Activated T-helper 1 cell treated with anti-CD3 and anti-CD28 coated beads, Interleukin-12 subunit alpha, Interleukin-12 subunit beta, Interleukin-2, Interleukin-4 antibody, amounts not matched to agents 30 ng/mL and 10 ng/mL and 1 ng/mL, durations not matched to agents 14 hours and 24 hours and 36 hours (primary cell): ENCODE measurements at places on chromosomes 1 and 21. TPM values are rescaled to one million over a fixed set of nuclear protein-coding genes. Genes with fewer than 3 reads are reported as not detected.

DNAH14 gene
- 0.02 and 0.18 TPM in 2 replicates for total RNA-seq

B3GALT5 gene
- not detected in 2 replicates for total RNA-seq

OR2W3 gene
- 0.22 TPM in 1 of 2 replicates, not detected in the other for total RNA-seq

RXRG gene
- total RNA-seq = not detected in 2 replicates

RNU1-1 gene
- total RNA-seq = 2,178 and 3,041 TPM in 2 replicates

MIXL1 gene
- not detected in 2 replicates for total RNA-seq

DNA sequence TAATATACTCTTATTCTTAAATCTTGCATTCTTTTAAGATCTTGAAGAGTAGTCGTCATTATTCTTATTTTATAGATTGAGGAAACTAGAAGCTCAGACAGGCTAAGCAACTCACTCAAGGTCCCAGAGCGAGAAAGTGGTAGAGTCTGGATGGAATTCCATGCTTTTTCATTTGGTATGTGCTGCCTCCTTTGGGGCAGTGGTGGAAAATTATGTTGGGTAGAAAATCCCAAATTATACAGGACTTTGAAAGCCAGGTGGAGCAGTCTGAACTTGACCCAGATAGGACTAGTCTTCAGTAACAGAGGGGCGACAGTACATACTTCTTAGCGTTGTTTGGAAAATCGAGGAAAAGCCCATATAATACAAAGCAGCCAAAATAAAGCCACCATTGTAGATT, 205.6 kb downstream of the ATG4C start:
- DNase-seq = no peak

DNA sequence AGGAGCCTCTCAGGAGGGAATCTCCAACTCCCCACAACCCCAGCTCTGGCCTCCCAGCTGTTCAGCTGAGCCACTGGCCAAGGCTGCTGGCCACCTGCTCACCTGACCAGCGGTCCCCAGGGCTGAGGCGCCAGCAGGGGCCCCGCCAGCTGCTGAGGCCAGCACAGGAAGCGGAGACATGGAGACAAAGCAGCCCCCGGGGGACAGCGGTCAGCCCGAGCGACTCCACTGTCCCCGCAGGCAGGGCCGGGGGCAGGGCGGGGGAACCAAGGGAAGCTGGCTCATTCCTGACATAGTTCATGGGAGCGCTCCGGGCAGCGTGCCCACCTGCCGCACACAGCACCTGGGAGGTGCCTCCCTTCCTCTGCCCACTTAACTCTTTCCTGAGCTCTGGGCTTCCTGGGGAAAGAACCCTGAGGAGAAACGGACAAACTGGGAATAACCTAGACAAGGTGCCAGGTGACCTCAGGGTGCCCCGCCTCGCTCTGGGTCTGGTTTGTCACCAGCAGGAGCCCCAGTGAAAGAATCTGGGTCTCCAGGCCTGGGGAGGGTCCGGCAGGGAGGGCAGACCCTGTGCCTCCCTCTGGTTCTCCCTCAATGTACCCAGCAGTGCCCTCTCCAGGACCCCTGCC, 10.7 kb downstream of the EPHA2 start:
- DNase-seq = no peak

GRCh38 chr21:41425954-41426675, at the start of gene MX1:
TSS of gene MX1 (plus strand) at chr21:41426239. CDS start at chr21:41432071, 5,832 bp downstream.
- peak; percentile 89 for DNase-seq

DNA sequence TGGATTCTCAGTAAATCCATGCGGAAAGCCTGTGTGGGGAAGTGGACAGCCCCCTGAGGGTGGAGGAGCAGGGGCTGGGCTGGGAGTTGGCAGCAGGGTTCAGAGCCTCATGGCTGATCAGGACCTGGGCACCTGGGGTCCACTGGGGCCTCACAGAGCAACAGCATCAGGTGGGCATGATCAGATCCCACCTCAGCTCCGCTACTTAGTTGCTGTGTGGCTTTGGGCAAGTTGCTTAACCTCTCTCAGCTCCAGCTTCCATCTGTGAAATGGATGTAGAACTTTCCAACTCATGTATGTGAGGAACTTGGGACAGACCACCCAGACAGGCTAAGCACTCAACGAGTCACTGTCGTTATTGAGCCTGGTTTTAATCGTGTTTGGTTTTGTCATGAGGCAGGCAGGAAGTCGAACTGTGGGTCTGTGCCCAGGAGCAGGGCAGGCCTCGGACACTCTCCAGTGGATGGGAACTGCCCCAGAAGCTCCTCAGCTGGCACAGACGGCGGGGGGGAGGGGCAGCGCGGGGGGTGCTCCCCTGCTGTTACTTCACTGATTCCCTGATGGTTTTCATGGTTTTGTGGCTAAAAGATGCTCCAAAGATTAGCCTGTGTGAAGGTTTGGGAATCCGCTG, 155.8 kb upstream of the TMEM51 start:
- DNase-seq = no peak

DNA sequence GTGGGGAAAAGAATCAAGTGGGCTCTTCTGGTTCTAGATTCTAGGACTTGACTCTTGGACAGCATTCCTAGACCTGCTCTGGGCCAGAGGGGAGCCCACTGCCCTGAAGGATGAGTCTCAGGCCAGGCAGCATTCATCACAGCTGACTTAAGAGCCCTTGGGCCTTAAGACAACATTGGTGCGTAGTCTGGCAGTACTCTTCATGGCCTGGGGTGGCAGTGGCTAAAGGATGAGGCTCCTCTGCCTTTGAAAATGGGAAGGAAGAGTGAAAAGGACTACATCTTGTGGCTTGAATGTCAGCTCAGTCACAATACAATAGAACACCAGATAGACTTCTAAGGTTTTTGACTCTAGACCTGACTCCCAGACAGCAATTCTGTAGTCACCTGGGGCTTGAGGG, 1415.1 kb upstream of the PRMT6 start:
- DNase-seq = no peak

GRCh38 chr1:154770897-154771594, 99.0 kb downstream of the KCNN3 start:
- no peak for DNase-seq

DNA sequence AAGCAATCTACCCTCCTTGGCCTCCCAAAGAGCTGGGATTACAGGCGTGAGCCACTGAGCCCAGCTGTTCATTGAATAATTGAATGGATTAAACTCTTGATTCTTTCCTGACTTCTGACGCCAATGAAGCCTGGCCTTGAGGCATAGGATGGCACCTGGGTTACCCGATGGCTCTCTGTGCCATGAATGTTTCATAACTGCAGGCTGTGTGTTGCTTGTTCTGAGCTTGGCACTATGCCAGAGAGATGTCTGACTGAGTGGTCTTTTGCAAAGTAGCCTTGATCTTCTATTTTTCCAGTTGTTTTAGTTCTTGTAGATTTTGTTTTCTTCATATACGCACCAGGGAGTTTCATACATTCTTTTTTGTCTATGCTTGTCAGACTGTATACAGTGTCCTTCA, 38.5 kb upstream of the AK4 start:
- no peak for DNase-seq

DNA sequence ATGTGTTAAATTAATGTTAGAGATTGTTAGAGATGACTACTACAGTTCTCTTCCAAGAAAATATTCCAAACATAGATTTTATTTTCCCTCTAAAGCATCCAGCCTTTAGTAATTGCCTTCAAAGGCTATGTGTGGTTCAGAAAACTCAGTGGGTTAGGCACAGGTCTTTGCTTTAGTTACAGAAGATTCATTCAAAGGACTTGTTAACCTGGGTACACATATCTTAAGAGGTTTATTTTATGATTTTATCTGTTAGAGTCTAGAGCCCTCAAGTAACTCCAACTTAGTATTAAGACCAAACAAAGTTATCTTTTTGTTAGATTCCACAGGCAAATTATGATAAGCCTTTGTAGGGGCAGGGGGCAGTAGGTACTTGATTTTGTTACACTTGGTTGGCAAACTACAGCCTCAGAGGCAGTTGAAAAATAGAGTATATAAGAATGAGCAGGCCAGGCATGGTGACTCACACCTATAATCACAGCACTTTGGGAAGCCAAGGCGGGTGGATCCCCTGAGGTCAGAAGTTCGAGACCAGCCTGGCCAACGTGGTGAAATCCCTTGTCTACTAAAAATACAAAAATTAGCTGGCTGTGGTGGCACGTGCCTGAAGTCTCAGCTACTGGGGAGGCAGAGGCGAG, 37.9 kb downstream of the CXADR start:
- DNase-seq = no peak

- DNase-seq = no peak
Measured at GRCh38 chr1:119115311-119115710, 25.1 kb downstream of the WARS2 start.

DNA sequence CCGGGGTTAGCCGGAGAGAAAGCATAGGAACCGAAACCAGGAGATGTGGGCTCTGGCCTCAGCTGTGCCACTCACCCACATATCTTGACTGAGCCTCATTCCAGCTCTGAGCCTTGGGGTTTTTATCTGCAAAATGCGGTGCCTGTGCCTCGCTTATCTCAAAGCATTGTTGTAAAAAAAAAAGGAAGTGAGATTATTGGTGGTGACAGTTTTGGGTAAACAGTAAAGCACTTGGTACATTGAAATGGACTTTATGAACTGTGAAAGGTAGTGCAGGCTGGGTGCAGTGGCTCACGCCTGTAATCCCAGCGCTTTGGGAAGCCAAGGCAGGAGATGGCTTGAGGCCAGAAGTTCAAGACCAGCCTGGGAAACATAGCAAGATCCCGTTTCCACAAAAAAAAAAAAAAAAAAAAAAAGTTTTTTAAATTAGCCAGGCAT, 3.8 kb downstream of the PTAFR start:
- DNase-seq = peak; percentile 51

GRCh38 chr21:42164064-42164789, 54.7 kb upstream of the ABCG1 start:
- DNase-seq = peak; percentile 46
